ENCODE measurements at places on chromosomes 12 and 14. TPM values are rescaled to one million over a fixed set of nuclear protein-coding genes. Genes with fewer than 3 reads are reported as not detected.

The LTBR gene
- 66.8 TPM for total RNA-seq

The SRP54 gene
- total RNA-seq, result 61.2 TPM

The TAS2R13 gene
- total RNA-seq, result 3.8 TPM

DNA sequence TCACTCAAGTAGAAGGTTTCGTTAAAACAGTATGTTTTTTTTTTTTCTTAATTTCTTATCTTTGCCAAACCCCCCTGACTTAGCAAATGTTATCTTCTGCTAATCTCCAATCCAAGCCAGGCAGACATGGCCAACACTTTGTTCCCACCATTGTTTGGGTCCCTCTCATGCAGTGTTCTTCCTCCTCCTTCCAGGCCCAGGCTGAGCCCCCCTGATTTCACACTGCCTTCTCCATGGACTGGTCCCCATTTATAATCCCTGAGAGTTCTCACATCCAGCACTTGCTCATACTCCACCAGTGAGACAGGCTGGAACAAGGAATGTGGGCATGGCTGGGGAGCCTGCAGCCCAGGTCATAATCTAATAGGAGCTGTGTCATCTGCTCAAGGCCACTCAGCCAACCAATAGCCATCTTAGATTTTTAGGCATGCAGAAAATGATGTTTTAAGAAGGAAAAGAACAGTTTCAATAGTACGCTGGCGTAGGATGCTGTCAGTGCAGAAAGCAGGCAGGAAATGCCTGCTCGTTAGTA is 238.4 kb upstream of the CCDC196 start:
- no peak for DNase-seq
- peaks cover 29% of the 10 kb centered on the region for H3K27me3 ChIP-seq
- H3K27ac ChIP-seq, result no peak overlapping the region

DNA sequence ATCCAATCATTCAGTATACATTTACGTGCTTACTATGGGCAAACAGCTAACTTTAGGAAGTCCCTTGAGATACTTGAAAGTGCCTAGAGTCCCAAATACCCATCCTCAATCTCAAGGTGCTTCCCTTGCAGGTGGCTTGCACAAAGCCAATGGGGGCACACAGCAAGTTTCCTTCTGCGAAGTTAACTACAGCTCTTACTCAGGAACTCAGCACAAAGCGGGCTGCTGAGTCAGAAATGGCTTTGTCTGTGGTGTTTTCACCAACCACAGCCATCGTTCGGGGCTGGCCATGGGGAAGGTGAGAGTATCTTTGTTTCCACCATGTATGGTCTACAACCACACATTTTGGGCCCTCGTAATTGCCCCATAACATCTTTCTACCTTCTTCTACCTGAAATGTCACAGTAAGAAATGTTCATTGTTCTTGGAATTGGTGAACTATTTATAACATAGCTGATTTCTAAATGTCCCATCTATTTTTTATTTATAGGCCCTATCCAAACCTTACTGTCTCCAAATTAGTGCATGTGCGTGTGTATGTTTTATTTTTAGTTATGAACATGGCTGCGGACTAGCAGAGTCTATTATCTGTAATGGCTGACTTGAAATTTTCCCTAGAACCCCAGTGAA is 13.9 kb downstream of the MFAP5 start:
- no peaks in the 10 kb centered on the region for H3K4me1 ChIP-seq
- no peak overlapping the region for H3K27ac ChIP-seq
- H3K4me3 ChIP-seq, result no peak overlapping the region
- no peaks in the 10 kb centered on the region for H3K36me3 ChIP-seq

GRCh38 chr12:83158613-83159207 is 472.0 kb downstream of the TMTC2 start:
- DNase-seq, result no peak
- no peaks in the 10 kb centered on the region for H3K4me1 ChIP-seq
- no peak overlapping the region for H3K27ac ChIP-seq

- no peak overlapping the region for H3K4me3 ChIP-seq
- peaks cover 8% of the 10 kb centered on the region for H3K4me1 ChIP-seq
- DNase-seq, result no peak
- H3K27me3 ChIP-seq, result peaks cover 23% of the 10 kb centered on the region
Observed at GRCh38 chr12:47913081-47913480, 8.3 kb upstream of the VDR start.

GRCh38 chr12:113267621-113268020 is 46.4 kb downstream of the TPCN1 start:
- H3K36me3 ChIP-seq, result peaks cover 17% of the 10 kb centered on the region
- H3K4me1 ChIP-seq, result peaks cover 12% of the 10 kb centered on the region
- no peak overlapping the region for H3K4me3 ChIP-seq
